ENCODE measurements at places on chromosomes 2 and 18.

- DNase-seq: no peak
Observed at GRCh38 chr2:69395866-69396265, 8.8 kb upstream of the GFPT1 start.

DNA sequence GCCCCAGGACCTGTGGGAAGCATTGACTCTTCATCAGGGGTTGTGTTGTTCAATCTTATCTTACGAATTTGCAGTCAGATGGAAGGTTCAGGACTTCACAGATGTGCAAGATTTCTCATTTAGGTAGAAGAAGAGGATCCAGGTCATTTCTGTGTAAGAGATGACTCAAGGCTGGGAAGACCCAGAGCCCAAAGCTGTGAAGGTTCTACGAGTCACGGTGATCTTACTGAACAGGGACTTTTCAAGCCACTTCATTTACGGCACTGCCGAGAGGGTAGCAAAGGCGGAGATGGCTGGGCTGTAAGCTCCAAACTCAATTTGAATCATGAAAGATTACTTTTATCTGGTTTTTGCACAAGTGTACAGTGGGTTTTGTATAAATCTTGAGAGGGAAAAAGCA is 228.0 kb upstream of the MEX3C start:
- DNase-seq: no peak

GRCh38 chr2:51997571-51997970 is 965.6 kb upstream of the NRXN1 start:
- no peak for DNase-seq

DNA sequence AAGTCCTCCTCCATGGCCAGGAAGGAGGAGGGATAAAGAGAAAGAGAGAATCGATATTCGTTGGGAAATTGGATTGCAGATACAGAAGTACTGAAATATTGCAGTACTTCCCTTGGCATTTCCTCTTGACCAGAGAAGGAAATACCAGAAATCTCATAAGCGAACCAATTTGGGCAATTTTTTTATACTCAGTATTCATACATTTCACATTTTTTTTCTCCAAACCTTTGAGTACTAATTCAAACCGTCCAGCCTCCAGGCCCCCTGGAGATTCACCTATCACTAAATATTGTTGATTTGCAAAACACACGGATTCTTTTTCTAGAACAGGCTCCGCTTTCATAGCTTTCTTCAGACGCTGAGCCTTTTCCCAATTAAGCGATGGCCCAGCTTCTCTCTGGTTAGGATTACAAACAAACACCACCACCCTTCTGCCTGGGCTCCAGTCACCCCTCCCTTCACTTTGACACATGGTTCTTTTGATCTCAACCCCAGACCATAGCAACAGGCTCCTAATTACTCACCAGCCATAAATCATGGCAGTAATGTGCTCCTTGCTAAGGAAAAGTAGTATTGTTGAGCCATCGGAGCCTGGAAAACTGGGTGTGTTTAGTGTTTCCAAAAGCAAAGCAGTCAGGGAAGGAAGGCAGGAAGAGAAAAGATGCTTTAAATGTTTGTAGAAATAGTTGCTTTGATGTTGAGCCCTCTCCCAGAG is 138.4 kb upstream of the CCDC68 start:
- DNase-seq: no peak

DNA sequence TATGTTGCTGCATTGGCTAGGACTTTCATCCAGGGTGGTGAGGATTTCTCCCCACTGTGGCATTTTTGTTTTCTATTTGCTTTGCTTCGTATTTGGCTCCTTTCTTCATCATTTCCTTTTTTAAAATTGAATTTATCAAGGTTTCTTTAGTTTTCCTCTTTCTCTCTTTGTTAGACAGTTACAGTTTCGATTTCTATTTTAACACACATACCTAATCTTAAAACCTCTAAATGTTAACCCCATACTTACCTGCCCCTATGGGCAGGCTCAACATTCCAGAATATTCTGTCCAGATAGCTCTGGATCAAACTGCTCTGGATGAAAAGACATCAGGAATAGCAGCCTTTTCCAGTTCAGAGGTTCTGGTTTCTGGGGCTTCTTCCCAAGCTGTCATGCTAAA is 49.2 kb downstream of the DIPK1C start:
- DNase-seq: no peak

GRCh38 chr2:239400596-239401066 is at the start of gene HDAC4:
Gene HDAC4, minus strand, starts transcription at chr2:239401020. Its CDS starts 48,321 bp downstream, at chr2:239352699.
- no peak for DNase-seq

DNA sequence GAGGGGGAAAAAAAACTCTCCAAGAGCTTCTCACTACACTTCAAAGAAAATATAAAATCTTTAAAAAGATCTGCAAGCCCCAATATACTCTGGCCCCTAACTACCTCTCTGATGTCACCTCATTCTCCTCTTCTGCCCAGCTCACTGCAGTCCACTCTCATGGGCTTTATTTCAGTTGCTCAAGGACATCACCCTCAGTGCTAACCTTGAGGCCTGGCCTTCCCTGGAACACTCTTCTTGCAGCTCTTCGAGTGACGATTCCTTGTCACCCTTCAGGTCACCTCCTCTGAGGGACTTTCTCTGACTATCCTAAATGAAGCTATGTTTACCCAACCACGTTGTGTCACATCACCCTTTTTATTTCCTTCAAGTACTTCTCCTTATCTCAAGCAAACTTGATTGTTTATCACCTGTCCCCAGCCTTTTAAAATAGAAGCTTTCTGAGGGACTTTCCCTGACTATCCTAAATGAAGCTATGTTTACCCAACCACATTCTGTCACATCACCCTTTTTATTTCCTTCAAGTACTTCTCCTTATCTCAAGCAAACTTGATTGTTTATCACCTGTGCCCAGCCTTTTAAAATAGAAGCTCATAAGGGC is 10.4 kb downstream of the RTTN start:
- DNase-seq: no peak

DNA sequence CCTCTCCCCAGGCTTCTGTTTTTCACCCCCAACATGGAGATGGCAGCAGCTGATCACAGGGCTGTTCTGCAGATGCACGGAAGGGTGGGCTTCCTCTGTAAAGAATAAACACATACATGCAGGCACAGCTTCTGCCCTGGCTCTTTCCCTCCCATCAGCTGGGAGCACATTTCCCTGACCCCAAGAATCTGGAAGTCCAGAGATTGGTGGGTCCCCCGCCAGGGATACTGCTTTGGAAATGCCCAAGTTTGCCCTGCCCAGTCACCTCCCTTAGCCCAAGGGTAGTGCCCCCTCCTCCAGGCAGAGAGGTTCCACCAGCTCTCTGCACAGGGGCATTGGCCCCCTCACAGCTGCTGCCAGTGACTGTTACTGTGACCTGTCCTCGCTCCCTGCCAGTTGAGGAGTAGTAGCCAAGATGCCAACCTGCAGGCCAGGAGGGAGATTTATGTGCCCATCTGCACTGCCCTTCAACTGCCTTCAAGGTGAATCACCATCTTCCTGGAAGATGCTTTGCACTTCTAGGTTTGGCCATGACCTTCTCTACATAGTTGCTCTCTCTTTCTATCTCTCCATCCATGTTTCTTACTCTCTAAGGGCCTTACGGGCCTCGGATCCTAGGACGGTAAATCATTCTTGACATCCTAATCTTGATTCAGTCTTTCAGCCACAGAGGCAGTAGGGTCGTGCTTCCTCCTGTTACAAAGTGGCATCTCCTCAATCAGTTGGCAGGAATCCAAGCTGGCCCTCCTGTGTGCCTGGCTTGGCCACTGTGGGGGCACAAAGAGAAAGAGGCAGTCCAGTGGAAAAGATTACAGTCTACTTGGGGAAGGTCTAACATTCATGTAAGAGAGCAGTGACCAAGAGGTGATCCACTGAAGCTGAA is 121.8 kb downstream of the CTIF start:
- no peak for DNase-seq

DNA sequence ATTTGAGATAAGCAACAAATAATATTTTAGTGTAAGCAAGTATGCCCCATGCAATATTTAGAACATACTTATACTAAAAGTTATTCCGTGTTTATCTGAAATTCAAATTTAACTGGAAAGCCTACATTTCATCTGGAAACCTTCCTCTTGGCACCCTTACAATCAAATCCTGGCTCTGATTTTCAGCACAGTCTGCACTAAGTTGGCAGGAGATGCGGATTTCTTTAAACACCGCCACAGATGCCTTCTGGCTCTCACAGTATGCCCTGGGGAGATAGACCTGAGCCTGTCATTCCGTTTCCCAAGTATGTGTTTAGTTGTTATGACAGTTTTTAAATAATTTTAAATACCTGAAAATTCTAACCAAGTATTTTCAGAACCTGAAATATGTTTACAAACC is 7.3 kb upstream of the MLPH start:
- no peak for DNase-seq

DNA sequence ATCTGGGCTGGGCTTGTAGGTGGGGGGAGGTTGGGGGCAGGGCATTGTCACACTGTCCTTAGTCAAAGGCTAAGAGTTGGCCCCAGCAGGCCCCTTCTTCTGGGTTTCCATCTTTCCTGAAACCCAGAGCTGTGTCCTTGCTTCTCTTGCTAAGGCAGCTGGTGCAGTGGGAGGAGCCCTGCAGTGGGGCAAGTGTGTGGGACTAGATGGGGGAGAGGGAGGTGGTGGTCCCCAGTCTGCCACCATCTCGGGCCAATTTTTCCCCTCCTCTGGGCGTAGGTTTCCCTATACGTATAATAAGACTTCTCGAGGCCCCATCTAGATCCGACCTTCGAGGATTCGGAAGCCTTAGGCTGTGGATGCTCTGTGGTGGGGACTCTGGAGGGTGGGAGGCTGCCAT is 3.5 kb downstream of the KCNF1 start:
- DNase-seq: no peak

GRCh38 chr2:204415406-204416181 is 129.7 kb upstream of the PARD3B start:
- no peak for DNase-seq

DNA sequence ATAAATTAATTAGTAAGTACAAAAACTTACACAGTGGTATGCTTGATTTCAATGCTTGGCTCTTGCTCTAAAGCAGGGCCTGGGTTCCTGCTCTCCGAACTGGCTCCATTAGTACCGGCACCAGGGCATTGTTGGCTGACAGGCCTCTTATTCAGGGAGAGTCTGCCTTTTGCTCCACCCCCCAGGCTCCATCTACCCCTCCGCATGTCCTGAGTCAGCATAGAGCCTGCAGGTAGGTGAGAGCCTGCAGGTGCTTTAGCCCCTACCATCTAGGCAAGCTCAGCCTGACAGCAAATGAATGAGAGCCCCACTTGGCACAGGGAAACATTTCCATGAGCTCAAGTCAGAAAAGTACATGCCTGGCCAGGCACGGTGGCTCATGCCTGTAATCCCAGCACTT is 35.1 kb upstream of the EFHD1 start:
- no peak for DNase-seq

GRCh38 chr18:59612381-59612780 is 84.8 kb downstream of the CCBE1 start:
- DNase-seq: no peak

- no peak for DNase-seq
Observed at GRCh38 chr2:191835539-191836350, 11.1 kb downstream of the CAVIN2 start.

DNA sequence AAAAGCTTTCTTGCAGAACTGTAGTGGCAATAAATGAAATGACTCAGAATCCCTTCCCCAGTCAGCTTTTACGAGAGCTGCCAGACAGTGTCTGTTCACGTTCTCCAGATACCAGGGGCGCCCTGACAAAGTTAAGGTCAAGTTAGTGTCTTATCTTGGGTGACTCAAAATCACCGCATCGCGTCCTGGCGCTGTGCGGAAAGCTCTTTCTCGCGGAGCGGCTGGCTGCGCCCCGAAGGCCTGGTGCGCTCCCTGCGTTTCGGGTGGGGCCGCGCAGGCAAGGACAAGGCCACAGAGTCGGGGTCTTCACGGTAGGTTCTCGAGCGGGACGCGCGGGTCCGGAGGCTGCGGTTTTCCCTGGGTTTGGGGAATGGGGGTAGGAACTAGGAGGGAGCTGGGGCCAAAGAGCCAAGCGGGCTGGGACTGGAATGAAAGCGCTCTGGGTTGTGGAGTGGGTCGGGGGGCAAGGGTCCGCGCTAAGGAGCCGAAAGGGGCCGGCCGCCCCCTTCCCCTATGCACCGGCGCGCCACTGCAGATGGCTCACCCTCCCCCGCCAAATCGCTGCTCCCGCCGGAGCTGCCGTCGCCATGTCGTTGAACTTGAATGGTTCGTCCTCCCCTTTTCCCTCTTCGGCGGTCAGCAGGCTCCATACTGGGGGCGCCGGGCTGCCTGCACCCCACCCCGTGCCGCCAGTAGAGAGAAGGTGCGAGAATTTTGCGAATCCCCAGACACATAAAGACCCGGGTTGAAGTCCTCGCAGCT is 2.6 kb upstream of the HOXD11 start:
- no peak for DNase-seq

GRCh38 chr2:165467921-165468320 is 1.6 kb upstream of the CSRNP3 start:
- no peak for DNase-seq

GRCh38 chr2:150467621-150467963 is 19.9 kb downstream of the RND3 start:
- no peak for DNase-seq

GRCh38 chr2:216215658-216216390 is 106.7 kb downstream of the XRCC5 start:
- no peak for DNase-seq

- no peak for DNase-seq
Observed at GRCh38 chr18:34033968-34034367, 190.7 kb downstream of the NOL4 start.

- no peak for DNase-seq
Observed at GRCh38 chr2:12602661-12603060, 114.1 kb upstream of the TRIB2 start.

- DNase-seq: no peak
Observed at GRCh38 chr18:30852980-30853379, 189.6 kb downstream of the DSC3 start.

DNA sequence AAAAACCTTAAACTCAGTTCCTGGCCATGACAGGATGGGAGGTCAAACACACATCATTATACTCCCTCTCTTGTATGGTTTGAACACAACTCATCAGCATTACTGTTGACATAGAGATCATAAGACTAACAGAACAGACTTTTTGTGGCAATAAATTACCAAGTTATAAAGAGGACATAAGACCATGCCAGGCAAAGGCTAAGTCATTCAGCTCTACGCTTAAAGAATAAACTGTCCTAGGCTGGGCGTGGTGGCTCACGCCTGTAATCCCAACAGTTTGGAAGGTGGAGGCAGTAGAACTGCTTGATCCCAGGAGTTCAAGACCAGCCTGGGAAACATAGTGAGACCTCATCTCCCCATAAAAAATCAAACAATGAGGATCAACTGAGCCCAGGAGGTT is 16.4 kb downstream of the NLRC4 start:
- DNase-seq: no peak

DNA sequence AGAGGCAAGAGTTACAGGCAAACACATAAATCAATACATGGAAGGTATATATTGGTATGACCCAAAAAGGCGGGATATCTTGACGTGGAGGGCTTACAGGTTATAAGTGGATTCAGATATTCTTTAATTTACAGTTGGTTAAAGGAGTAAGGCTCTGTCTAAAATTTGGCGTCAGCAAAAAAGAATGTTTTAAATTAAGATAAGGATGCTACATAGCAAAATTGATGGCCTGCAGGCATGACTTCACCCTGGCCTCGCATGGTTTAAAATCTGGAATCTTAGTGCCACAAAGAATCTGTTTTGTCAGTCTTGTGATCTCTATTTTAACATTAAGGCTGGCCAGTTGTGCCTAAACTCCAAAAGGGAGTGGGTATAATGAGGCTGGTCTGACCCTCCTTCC is 58.4 kb upstream of the REL start:
- no peak for DNase-seq

- DNase-seq: no peak
Observed at GRCh38 chr18:56804395-56804794, 153.2 kb downstream of the WDR7 start.

GRCh38 chr2:229087843-229088516 is 183.1 kb downstream of the PID1 start:
- no peak for DNase-seq

Measured in stimulated activated CD8-positive, alpha-beta memory T cell treated with anti-CD3 and anti-CD28 coated beads, Interleukin-4, amount 100 ng/mL, for 1 hour (primary cell).